ENCODE measurements at places on chromosomes 2 and 18. TPM values are rescaled to one million over a fixed set of nuclear protein-coding genes. Genes with fewer than 3 reads are reported as not detected.

QPCT gene
- 9.0 TPM for total RNA-seq

LONRF2 gene
- total RNA-seq = 1.0 TPM

OSR1 gene
- 179 TPM for total RNA-seq

DNAJC5G gene
- not detected for total RNA-seq

TMEM178A gene
- 2.2 TPM for total RNA-seq
